ENCODE measurements at places on chromosomes 7 and 10.

- DNase-seq: no peak
These were observed 161.9 kb upstream of the ZMIZ1 start for GRCh38 chr10:78906734-78907390.

DNA sequence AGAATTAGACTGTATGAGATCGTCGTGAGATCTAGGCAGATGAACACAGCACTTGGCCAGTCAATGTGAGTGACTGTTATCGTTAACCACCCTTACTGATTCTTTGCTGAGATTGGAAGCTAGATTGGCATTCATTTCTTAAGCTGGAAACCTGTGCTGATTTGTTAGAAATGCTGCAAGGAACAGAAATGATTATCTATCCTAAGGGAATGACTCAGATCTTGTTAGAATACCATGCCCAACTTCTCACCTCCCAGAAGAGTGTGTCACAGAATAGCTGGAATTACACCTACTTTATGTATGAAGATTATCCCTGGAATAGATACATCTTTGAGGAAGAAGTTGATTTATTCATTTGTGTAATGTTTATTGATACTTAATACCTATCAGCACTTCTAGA, 275.2 kb downstream of the AUTS2 start:
- no peak for DNase-seq

DNA sequence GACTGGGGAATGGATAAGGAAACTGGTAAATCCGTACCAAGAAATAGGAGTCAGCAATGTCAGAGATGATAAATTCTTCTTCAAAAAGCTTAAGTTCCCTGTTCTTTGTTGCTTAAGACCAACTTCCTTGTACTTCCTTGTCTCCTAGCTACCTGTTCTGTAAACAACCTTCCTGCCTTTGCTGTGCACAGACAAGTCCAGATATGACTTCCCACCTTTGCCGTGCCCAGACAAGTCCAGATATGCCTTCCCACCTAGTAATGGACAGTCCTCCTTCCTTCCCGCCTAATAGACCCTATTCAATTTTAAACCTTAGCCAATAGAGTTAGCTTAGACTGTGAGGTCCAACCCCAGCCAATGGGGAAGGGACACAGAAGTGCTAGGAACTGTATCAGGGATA, 2.5 kb upstream of the ZNF33A start:
- no peak for DNase-seq

- DNase-seq: no peak
These were observed 101.6 kb downstream of the XPNPEP1 start for GRCh38 chr10:109821672-109822071.

DNA sequence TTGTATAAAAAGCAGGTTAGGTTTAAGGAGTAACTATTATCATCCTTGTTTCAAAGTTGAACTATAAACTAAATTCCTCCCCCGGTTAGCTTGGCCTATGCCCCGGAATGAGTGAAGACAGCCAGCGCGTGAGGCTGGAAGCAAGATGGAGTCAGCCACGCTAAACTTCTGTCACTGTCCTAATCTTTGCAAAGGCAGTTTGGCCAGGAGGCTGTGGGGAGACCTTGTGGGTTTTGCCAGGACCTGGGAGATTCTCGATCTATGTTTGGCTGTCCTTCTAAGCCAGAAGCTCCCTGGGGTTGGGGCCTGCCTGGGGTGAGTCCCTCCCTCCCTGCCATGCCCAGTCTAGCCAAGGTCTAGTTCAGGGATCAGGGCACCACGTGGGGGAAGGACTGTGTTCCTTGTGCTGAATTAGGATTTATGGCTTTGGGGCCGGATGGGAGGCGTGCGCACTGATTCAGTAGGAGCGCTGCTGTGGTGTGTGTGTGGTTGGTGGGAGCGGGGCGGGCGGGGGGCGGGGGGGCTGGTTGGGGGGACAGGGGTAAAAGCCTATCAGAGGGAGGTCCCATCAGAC, 871 bp upstream of the GTF2IRD1 start:
- no peak for DNase-seq

- no peak for DNase-seq
These were observed 24.2 kb downstream of the WIPI2 start for GRCh38 chr7:5214236-5214635.

DNA sequence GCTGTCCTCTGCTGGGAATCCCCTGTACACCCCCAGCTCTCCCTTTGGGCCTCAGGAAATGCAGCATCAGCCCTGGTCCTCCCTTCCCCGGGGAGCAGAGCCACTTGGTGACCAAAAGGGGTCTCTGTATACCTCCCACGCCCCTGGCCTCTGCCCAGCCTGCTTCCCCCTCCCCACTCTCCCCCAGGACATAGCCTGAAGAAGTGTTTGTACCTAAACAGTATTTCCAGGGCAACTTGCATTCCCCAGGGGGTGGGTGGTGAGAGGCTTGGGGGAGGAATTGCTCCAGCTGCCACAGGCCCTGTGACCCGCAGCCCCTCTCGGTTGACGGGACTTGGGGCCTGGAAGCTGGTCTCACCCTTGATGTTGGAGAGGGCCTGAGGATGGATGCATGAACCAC, 39.3 kb downstream of the TMEM270 start:
- no peak for DNase-seq

- no peak for DNase-seq
These were observed 58.8 kb upstream of the AGMO start for GRCh38 chr7:15620491-15621185.

GRCh38 chr10:30098629-30099028, 39.2 kb upstream of the JCAD start:
- DNase-seq: no peak

DNA sequence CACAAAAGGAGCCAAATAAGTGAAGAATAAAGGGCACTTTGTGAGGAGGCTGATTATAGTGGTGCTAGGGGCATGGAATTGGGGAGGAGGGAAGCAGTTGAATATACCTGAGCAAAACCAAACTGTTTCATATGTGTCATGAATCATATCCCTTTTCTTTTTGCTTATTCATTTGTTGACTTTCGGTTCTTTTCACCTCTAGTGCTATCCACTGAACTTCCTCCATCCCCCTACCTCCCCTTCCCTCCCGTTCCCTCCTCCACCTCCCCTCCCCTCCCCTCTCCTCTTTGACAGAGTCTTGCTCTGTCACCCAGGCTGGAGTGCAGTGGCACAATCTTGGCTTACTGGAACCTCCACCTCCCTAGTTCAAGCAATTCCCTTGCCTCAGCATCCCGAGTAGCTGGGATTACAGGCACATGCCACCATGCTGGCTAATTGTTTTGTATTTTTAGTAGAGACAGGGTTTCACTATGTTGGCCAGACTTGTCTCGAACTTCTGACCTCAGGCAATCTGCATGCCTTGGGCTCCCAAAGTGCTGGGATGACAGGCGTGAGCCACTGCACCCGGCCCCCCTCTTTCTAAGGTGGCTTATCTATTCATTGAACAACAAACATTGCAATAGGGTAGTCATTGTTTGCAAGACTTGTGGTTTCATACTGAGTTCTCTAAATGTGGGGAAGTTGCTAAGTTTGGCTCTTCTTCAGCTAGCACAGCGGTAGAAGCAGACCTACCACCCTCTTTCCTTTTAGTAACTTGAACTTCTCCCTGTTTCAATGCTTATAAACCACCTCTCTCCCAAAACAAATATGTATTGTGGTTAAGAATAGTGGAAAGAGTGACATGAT, 150.4 kb upstream of the PRPS1L1 start:
- DNase-seq: no peak

- no peak for DNase-seq
These were observed 547.7 kb downstream of the TNS3 start for GRCh38 chr7:47034180-47034579.

- no peak for DNase-seq
These were observed 82.2 kb downstream of the GATA3 start for GRCh38 chr10:8136736-8137135.

- no peak for DNase-seq
These were observed 53.0 kb upstream of the HABP2 start for GRCh38 chr10:113499806-113500205.

DNA sequence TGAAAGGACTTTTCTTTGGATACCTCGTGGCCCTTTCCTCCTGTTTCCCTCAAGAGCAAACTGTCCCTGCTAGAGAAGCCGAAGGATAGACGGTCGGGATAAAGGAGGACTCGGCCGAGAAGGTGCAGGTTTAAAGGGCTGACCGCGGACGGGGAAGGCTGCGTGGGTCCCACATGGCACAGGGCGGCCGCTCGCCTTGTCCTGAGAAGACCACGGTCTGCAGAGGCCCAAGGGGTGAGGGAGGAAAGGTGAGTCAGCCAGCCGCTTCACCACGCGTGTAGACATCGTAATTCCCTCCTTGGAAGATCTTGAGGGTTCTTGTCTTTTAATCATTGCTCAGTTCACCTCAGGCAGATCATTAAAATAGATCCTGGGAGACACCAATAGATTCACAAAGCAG, 253.8 kb downstream of the DPP6 start:
- DNase-seq: no peak

GRCh38 chr10:23975431-23975830, 233.5 kb upstream of the KIAA1217 start:
- no peak for DNase-seq
